Left ventricle myocardium superior (tissue), 1 donor: ENCODE measurements at places on chromosomes 3 and 15. TPM values are rescaled to one million over a fixed set of nuclear protein-coding genes. Genes with fewer than 3 reads are reported as not detected.

DNA sequence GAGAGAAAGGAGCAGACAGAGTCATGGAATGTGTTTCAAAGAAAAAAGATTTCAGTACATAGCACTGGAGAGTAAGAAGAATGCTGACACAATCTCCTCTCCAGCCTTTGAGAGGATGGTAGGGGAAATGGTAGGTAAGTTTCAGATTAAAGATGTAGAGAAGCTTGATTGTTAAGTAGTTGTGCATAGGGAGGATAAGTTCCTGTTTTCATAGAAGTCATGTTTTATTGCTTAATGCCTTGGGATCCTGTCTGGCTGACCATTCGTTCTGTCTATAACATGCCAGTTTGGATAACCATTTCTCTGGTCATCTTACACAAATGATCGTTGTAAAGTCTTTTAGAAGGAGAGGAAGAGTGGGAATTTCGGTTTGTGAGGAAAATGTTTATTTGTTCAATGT lies 95.7 kb upstream of the IGSF10 start:
- DNase-seq: no peak

FAM227B gene
- total RNA-seq: 15.6 TPM

DNA sequence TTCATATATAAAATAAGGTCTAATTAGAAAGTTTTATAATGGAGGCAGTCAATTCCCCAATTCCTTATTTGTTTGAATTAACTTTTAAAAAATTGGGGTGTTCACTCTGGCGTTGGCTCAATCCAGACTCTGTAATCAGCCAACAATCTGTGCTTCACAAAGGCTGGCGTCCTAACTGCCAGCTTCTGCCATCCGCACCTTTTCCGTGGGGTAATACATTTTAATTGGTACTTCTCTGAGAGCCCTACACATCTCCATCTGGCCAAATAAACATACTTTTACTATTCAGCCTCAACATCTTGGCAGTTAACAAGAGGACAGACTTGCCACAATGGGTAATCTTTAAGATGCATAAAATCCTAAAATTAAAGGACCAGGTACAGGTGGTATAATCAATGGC lies 125.2 kb upstream of the CCNL1 start:
- no peak for DNase-seq

DNA sequence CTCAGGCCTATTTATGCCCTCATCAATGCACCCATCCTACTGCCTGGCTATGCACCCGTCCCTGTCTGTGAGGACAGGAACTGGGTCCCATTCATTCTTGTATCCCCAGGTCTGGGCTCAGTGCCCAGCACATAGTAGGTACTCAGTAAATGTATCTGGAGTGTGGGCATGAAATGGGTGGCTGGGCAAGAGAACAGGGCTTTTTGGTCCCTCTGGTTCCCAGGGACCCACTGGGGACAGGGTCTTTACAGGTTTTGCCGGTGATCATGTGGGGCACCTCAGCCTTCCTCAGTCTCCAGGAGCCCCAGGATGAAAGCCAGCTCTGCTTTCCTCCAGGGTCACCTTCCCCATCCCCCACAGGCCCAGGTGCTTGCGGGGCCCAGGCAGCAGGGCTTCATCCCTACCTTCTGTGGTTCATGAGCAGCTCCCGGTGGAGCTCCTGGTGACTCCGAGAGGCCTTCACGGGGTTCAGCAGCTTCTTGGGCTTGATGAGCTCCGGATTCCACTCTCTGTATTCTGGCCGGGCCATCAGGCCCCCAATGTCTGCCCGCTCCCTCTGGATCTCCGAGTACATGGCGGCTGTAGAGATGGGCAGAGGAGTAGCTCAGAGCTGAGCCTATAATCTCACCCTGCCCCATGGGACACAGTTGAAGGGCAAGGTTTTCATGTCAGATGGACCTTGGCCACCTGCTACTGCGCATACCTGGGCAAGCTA lies 7.7 kb downstream of the FAM107A start:
- no peak for DNase-seq

DNA sequence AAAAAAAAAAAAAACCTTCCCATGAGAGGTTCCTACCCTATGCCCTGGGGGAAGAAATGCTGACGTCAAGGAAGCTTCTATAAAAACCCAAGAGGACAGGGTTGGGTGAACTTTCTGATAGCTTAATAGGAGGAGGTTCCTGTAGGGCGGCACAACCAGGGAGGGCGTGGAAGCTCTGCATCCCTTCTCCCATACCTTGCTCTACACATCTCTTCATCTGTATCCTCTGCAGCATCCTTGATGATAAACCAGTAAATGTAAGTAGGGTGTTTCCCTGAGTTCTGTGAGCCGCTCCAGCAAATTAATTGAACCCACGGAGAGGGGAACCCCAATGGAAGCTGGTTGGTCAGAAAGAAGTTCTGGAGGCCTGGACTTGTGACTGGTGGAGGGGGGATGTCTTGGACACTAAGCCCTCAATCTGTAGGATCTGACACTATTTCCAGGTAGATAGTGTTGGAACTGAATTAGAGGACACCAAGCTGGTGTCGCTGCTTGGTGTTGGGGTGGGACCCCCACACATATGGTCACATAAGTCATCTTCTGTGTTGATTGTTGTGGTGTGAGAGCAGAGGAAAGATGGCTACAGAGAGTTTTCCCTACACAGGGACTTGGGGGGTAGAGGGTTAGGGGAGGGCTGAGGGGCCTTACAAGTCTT lies 91.5 kb downstream of the ST6GAL1 start:
- no peak for DNase-seq

DNA sequence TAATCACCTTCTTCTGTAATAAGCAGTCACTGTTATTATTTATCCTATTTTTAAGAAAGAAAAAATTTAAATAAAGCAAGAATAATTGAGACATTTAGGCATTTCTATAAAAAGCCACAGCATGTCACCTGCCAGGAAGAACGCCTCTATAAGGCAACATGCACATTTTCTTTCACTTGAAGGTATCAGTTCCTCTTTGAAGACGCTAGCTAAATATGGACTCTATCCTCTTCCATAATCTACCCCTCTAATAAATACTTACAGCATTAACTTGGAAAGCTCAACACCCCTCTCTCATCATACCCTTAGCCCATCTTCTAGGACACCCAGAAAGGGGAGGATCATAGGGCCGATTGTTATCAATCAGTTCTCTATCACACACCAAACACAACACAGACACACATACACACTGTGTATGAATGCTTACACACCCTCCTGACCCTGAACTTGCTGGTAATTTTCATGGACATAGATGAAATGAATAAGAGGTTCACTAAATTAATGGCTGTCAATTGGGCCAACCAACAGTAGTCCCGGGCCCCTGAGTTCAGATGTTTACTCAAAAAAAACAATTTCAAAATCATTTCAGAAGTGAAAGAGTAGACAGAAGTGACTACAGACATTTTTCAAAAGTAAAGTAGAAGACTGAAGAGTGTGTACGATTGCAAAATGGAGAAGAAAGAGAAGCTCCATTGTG lies 102.5 kb downstream of the ZMAT3 start:
- DNase-seq: no peak

DNA sequence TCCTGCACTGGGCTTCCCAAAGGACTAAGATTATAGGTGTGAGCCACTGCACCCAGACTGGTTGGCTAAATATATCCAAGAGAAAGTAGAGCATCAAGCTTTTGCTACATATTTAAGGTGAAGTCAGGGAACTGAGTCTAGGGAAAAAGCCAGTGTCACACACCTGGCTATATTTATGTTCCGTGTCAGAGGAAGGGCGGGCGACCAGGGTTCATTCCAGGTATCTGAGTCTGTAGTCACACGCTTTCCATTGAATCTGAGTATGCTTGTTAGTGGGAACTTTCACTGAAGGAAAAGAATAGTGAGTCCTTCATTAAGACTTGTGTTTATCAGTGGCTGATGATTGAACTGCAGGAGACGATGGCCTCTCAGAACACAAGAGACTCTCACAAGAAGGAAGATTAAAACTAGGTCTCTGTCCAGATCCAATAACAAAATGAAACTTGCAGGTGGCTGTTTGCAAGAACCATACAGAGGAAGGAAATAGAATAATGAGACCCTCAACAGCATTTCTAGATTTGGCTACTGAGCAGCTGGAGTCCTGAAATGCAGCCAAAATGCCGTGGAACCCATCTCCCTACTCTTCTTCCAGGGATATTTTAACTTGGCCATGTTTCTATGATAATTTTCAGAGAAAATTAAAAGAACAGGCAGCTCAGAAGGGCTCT lies 276.3 kb downstream of the THSD4 start:
- no peak for DNase-seq

DNA sequence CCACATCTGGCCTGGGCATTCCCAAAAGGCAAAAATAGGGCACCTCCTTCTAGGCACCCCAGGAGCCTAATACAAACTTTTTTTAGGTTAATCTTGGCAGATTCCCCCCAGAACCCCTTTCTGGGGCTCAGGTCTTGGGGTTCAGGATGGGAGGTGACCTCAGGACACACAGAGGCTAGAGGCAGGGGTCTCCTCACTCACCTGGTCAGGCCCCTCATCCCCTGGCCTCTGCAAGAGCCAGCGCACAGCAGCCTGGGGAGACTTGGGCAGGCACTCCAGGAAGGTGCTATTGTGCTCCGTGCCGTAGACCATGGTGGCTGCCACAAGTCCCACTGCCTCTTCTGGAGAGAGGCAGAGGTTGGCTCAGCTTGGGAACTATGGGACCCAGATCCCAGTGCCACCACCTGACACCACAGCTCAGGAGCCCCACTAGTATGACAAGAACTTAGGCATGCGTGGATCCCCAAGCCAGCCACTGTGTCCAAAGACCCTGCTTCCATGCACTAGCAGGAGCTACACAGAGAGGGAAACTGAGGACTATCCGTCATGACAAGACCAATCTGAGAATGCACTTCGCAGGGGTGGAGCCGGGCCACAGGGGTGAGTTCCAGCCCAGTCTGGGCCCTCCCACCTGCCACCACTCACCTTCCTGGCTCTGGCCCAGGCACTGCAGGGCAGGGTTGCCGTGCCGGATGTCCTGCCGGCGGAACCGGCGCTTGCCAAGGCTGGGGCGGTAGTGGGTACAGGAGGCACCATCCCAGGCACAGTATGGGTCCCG lies 7.4 kb downstream of the SEMA3G start:
- DNase-seq: no peak

PP2D1 gene
- total RNA-seq: not detected

GRCh38 chr3:40302784-40303183 lies 6.7 kb upstream of the EIF1B start:
- DNase-seq: no peak
